ENCODE measurements at places on chromosomes 1 and 21. TPM values are rescaled to one million over a fixed set of nuclear protein-coding genes. Genes with fewer than 3 reads are reported as not detected.

DNA sequence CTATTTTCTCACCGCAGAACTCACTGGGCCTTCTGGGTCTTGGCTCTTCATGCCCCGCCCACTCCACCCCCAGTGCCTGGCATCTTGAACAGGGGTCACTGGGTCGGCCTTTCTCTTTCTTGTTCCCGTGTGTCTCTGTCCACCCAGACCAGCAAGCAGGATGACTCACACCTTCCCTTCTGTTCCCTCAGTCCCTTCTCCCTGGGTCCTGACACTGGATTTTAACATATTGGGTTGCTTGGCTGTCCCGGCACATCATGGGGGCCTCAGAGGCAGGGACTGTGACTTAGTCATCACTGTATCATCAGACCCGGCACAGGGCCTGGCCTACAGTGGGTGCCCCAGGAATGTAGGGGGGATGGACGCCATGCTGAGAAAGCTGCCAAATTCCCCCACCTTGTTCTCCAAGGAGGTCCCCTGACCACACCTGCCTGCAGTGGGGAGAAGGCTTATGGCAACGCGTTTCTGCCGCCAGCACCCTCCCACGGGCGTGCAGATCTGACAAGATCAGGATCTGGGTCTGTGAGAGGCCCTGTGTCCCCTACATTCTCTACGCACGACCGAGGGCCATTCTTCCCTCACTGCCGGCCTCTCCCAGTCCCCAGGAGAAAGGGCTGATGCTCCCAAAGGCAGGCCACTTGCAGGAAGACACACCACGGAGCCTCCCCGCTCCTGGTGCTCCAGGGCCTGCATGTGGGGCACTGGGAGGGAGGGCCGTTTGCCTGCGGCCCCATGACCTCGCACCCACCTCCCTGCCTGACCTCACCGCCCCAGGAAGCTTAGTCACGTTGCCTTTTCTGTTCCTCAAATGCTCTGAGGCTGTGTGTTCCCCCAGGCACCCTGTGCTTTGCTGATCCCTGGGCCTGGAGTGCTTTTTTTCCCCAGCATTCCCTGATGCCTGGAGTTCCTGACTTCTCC lies 157.2 kb upstream of the TMEM51 start:
- no peak overlapping the region for H3K4me3 ChIP-seq
- no peaks in the 10 kb centered on the region for H3K36me3 ChIP-seq
- peaks cover 32% of the 10 kb centered on the region for H3K4me1 ChIP-seq
- peak; percentile 77 for DNase-seq

DNA sequence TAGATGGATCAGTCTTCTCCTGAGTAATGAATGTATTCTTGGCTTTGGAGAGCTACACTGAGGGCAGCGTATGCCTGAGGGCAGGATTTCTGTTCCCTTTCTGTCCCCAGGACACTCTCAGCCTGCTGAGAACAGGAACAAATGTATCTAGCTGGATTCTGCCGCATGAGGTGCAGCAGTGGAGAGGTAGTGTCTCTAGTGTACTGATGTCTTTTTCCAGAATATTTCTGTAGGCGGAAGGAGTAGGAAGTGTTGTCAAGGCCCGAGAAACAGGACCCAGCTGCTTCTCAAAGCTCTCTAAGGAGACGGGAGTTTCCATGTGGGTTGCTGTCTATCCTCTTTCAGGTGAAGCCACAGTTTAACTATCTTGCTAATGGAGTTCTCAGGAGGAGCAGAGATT lies 65.5 kb downstream of the MT1HL1 start:
- DNase-seq = no peak

GRCh38 chr1:28986306-28986910 lies 72.0 kb downstream of the EPB41 start:
- no peak for DNase-seq
- no peak overlapping the region for H3K4me3 ChIP-seq

The HPDL gene
- total RNA-seq = 0.18 TPM

The PRSS38 gene
- not detected for total RNA-seq

DNA sequence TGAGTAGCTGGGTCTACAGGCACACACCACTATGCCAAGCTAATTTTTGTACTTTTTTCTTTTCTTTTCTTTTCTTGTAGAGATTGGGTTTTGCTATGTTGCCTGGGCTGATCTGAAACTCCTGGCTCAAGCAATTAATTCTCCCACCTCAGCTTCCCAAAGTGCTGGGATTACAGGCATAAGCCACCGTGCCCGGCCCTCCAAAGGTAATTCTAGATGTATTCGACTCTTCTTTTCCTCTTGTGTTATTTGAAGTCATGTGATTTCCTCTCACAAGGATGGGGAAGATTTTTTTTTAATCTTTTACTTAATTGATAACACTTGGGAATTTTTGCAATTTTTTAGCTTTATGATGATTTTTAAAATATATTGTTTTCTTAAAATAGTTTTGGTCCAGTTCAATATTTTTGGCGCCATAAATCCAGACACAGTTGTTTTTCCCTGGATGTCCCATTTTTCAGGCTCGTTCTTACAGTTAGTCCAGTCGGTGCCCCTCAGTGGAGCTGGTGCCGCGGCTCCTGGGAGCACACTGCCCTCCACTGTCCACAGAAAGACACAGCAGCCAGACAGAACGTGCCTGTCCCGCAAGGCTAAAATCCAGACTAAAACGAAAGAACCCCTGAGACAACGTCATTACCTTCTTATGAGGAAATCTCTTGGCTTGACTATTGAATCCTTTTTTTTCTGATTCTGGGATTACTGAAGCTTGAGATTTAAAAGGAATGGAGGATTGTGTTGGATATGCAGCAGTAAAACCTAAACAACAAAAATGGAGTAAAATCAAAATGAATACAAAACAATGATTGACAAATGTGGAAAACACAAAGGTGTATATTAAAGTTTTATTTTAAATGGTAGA lies 22.4 kb downstream of the STPG1 start:
- peak; percentile 73 for DNase-seq
- H3K27me3 ChIP-seq = no peaks in the 10 kb centered on the region
- peaks cover 30% of the 10 kb centered on the region for H3K4me1 ChIP-seq
- H3K27ac ChIP-seq = peak overlapping the region; percentile 28
- peaks cover 63% of the 10 kb centered on the region for H3K36me3 ChIP-seq

DNA sequence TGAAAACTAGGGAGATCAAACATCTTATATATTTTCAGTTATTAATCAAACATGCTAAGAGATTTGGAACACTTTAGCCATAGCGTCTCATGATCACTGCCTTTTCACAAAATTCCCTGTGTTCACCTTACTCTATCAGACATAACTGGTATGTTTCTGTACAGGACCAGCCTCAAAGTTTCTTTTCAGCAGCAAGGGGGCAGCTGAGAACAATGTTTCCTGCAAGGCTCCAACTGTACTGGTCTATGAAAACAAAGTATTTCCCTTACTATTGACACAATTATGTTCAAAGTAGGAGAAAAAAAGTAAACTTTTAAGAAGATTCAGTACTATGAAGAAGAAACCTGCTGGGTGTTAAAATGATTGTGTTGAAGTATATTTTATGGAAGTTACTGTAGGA lies 98.5 kb downstream of the ATF6 start:
- H3K4me1 ChIP-seq = peaks cover 22% of the 10 kb centered on the region
- no peaks in the 10 kb centered on the region for H3K27me3 ChIP-seq
- peak; percentile 24 for DNase-seq
- no peak overlapping the region for H3K4me3 ChIP-seq

The AUNIP gene
- 5.9 TPM for total RNA-seq

GRCh38 chr1:110309139-110309538 lies 30.0 kb upstream of the RBM15 start:
- no peaks in the 10 kb centered on the region for H3K27me3 ChIP-seq
- H3K27ac ChIP-seq = no peak overlapping the region
- no peak for DNase-seq
- H3K4me3 ChIP-seq = no peak overlapping the region
- peaks cover 4% of the 10 kb centered on the region for H3K4me1 ChIP-seq

The SOD1 gene
- total RNA-seq = 434 TPM

- peaks cover 7% of the 10 kb centered on the region for H3K4me1 ChIP-seq
- no peaks in the 10 kb centered on the region for H3K27me3 ChIP-seq
- no peak overlapping the region for H3K4me3 ChIP-seq
- H3K27ac ChIP-seq = no peak overlapping the region
These were observed 13.2 kb downstream of the AMPD2 start for GRCh38 chr1:109632671-109633346.

The STK40 gene
- total RNA-seq = 29.2 TPM

DNA sequence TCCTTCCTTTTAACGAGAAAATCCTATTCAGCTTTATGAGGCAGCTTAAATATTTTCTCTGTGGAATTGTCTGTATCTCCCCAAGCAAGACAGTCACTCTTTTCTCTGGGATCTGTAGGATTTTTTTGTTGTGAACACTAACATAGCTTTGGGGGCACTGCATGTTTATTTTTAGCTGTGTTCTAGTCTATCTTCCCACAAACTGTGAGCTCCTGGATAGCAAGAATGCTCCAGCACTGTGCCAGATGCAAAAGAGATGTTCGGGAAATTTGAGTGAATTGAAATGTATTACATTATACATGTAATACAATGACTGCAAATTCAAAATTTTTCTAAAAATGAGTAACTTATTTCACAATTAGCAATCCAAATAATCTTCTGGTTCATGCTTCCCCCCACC lies 282.2 kb downstream of the PLPP3 start:
- H3K27ac ChIP-seq = no peak overlapping the region
- DNase-seq = no peak
- no peak overlapping the region for H3K4me3 ChIP-seq
- H3K27me3 ChIP-seq = no peaks in the 10 kb centered on the region

The HSF2BP gene
- 2.8 TPM for total RNA-seq

The CELSR2 gene
- not detected for total RNA-seq

GRCh38 chr1:28326984-28327383 lies 1.9 kb upstream of the MED18 start:
- no peak for DNase-seq
- peaks cover 13% of the 10 kb centered on the region for H3K36me3 ChIP-seq
- no peak overlapping the region for H3K27ac ChIP-seq
- H3K27me3 ChIP-seq = no peaks in the 10 kb centered on the region

The SNX7 gene
- 111 TPM for total RNA-seq

The FBLIM1 gene
- 151 TPM for total RNA-seq

The FAM78B gene
- 0.11 TPM for total RNA-seq

DNA sequence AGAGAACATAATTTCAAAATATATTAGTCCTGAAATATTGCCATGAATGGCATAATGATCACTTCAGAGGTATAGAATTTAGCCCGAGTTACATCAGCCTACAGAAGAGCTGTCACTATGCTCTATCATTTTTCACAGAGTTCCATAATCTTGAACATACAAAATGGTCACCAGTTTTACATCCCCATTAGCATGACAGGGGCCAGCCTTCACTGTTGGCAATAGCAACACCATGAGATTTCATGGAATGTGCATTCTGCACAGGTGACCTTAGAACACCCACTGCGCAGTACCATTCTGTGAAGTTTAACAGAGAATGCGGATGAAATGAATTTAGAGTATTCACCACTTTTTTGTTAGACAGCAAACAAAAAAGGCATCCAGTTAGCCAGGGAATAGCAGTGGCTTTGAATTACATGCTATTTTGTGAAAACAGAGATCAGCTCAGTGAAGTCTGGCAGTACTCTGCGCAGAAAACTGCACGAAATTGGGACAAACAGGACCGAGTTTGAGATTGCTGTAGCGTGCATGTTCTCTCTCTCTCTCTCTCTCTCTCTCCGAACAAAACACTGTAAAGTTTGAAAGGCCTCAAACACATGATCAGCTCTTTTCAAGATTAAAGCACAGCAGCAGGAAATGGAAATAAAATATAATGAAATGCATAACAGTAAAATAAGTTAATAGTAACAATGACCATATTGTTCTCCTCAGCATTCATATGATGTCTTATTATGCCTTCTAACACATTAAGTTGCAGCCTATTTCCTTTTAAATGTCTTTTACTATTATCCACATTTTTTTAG lies 349.3 kb downstream of the USH2A start:
- H3K4me1 ChIP-seq = no peaks in the 10 kb centered on the region
- no peaks in the 10 kb centered on the region for H3K27me3 ChIP-seq
- H3K27ac ChIP-seq = no peak overlapping the region
- DNase-seq = no peak
- no peaks in the 10 kb centered on the region for H3K36me3 ChIP-seq

The B3GALT6 gene
- total RNA-seq = 50.1 TPM

- no peak overlapping the region for H3K4me3 ChIP-seq
- H3K36me3 ChIP-seq = no peaks in the 10 kb centered on the region
- H3K27ac ChIP-seq = no peak overlapping the region
- no peaks in the 10 kb centered on the region for H3K27me3 ChIP-seq
- no peak for DNase-seq
These were observed 41.7 kb upstream of the DISC1 start for GRCh38 chr1:231584921-231585320.

DNA sequence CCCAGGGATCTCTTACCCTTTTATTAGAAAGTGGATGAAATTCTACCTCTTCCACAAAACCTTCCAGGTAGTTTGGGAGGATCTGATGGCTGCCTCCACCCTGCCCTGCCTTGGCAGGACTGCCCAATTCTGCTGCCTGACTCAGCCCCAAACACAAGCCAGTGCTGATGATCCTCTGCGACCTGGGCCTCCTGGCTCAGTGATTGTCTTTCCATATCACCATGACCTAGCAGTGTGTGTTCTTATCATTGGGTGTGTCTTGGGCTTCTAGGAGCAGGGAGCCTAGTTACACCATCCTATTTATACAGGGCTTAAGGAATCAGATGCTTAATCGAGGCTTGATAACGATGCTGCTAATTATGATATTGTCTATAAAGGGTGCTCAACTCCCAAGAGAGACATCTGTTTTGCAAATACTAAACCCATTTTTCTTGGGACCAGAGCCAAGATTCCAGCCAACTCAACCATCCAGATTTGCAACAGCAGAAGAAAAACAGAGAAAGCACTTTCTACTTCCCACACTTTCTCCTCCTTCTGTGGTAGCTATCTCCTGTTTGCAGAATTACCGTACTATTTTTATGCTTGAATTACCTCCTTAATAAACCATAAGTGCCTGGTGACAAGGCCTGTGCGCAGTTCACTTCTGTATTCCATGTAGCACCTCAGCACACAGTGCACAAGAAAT lies 36.5 kb upstream of the KIF21B start:
- DNase-seq = no peak
- no peak overlapping the region for H3K27ac ChIP-seq
- no peaks in the 10 kb centered on the region for H3K36me3 ChIP-seq

The ZRANB2 gene
- total RNA-seq = 42.4 TPM

DNA sequence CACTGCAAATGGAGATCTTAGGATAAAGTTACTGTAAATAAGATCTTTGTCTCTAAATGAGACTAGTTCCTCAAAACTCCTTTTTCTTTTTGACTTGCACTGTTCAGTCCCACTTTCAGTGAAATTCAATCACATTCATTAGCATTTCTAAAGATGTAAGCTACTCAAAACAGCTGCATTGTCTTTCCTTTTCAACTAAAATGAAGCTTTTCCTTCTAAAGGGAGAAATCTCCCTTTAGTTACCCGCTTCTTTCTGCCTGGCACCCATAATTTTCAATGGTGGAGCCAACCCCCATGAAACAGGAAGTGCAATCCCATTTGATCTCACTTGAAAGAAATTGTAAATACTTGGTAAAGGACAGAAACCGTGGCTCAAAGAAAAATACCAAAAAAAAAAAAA lies 387.4 kb upstream of the PKN2 start:
- no peak overlapping the region for H3K27ac ChIP-seq
- no peaks in the 10 kb centered on the region for H3K4me1 ChIP-seq
- no peak overlapping the region for H3K4me3 ChIP-seq
- DNase-seq = no peak
- no peaks in the 10 kb centered on the region for H3K27me3 ChIP-seq

The SPATA1 gene
- 0.74 TPM for total RNA-seq

The CLCA4 gene
- total RNA-seq = not detected
